NCI-H2081 treated with DMSO at 0.1 percent for 48 hours (cell line): ENCODE measurements at places on chromosomes 11 and 22.

DNA sequence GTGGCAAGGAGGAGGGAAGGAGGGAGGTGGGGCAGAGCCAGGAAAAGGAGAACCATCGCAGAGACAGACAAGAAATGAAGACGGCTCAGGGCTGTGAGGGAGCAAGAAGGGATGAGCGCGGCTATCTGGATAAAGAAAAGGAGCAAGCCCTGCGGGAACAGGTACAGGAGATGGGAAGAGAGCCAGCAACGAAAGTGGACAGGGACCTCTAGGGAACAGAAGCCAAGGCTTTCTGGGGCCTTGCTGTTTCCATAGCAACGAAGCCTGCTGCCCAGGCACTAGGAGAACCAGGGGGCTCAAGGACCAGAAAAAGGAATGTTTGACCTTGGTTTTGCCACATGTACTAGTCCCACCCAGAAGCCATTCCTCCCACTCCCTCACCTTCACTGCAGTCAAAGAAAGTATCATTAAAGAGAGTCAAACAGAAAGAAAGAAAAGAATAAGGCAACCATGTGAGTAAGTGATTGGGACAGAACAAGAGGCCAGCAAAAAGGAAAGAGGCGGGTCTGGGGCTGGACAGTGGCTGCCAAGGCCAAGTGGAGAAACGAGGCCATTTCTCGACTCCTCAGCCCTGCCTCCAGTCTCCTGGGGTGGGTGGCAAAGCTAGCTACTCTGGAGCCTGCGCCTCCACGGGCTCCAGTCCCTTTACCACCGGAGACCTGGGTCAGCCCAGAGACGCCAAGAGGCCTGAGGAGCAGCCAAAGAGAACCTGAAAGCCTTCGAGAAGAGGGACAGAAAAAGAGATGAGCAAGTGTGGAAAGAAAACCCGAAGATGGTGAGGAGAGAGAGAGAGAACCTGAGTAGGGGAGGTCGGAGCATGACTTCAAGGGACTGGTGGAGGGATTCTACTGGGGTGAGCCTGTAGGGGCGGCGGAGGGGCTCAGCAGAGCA is 35.1 kb downstream of the NRXN2 start:
- no peak for DNase-seq

DNA sequence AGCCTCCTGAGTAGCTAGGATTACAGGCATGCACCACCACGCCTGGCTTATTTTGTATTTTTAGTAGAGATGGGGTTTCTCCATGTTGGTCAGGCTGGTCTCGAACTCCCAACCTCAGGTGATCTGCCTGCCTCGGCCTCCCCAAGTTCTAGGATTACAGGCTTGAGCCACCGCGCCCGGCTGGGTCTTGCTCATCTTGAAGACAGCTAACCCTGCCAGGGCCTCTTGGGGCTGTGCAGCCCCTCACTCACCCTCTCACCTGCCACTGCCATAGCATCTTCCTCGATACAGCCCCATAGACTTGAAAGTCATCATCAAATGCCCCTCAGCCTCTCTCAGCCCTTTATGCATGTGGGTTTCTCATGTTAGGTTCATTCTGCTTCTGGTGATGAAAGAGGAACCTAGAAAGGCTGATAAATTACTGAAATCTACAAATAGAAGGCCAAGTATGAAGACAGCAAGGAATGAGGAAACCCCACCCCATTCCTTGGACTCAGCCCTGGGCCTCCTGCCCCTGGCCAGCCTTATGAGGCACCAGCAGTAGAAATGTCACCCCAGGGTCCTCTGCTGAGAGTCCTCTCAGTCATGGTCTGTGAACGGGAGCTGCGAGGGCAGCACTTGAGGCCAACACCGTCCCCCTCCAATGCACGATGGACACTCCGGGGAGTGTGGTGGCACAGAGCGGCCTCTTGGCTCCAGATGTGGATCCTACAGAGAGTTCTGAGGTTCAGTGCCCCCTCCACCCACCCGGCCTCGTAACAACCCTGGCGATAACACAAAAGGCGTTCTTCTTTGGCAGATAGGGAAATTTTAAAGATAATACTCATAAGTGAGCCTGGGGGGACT is 24.8 kb downstream of the SCGB1A1 start:
- no peak for DNase-seq

DNA sequence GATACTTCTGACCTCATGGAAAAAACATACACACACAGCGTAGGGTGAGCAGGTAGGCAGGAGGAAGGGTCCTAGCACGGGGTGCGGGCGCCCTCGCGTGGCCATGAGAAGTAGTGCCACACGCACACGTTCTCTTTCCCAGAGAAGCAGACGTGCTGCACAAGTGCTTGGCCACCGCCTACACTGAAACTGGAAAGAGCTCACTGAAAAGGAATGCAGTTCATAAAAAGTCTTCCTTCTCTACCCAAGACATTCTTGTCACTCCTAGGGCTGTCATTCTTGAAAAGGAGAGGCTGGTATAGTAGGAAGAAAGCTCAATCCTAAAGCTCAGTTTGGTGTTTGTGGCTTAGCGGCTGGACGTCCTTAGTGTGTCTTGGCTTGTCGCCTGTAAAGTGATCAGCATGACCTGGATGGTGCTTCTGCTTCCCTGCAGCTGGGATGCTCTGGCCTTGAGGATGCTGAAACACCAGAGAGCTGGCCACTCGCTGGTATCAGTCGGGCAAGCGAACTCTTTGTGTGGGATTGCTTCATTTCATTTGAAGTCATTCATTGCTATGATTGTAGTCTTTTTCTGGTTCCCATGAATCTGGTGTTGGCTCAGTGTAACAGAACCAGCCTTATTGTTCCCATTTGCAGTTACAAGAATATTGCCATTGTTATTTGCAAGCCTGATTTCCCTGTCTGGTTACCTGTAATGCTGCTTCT is 303.8 kb downstream of the NTM start:
- DNase-seq: no peak

DNA sequence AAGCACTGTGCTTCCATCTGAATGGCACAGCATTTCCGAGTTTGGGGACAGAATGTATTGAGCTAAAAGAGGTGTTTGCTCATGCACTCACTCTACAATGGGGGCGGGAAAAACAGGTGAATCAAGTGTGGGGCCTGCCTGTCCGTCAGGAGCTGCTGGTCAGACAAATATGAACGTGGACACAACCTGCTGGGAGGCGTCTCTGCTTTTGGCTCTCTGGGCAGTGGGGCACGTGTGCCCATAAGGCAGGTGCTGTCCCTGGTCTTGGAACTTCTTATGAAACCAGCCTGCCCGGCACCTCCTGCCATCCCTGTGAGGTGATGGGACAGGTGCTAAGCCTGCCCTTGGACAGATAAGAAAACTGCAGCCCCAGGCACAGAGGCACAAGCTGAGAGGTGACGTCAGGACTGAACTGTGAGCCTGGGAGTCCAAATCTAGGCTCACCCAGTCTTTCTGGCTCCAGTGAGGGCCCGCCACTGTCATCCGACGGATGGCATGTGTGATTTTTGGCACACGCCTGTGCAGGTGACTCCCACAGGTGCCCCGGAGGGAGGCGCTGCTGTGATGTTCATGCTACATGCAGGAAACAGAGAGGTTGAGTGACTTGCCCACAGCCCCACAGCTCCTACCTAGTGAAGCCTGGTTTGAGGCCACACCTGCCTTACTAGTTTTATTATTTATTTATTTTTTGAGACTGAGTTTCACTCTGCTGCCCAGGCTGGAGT is 51.6 kb downstream of the SMIM38 start:
- no peak for DNase-seq

DNA sequence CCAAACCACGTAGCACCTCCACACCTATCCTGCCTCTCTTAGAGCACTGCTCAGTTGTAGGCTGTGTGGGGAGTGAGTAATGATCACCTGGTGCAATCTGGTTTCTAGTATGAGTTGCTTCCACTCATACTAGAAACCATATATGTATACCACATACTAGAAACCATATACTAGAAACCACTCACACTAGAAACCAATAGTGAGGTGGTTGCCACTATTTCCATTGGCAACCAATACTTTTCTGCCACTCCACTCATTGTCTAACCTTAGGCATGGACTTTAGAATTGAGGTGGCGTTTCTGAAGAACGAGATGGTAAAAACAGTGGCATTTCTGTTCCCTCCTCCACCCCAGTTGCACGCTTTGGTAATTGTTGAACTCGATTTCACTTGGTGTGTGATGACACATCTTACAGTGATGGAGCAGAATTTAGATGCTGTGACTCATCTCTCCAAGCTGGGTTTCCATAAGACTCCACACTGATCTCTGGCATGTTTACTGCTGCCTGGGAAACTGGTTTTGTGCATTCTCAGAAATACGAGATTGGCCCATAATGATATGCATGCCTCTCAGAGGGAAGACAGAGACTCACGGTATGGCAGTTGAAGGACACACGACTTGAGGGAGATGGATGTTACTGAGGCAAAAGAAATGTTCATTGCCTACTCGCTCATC is 82.9 kb downstream of the KIRREL3 start:
- DNase-seq: no peak

GRCh38 chr22:25448435-25449051 is 115.9 kb upstream of the GRK3 start:
- DNase-seq: no peak
